ENCODE measurements at places on chromosomes 12 and 14.
A peak's percentile ranks its signal among the peaks of the same experiment; 100 is the strongest.

- no peak for DNase-seq
Observed at GRCh38 chr14:31677630-31678029, 116.4 kb downstream of the NUBPL start.

DNA sequence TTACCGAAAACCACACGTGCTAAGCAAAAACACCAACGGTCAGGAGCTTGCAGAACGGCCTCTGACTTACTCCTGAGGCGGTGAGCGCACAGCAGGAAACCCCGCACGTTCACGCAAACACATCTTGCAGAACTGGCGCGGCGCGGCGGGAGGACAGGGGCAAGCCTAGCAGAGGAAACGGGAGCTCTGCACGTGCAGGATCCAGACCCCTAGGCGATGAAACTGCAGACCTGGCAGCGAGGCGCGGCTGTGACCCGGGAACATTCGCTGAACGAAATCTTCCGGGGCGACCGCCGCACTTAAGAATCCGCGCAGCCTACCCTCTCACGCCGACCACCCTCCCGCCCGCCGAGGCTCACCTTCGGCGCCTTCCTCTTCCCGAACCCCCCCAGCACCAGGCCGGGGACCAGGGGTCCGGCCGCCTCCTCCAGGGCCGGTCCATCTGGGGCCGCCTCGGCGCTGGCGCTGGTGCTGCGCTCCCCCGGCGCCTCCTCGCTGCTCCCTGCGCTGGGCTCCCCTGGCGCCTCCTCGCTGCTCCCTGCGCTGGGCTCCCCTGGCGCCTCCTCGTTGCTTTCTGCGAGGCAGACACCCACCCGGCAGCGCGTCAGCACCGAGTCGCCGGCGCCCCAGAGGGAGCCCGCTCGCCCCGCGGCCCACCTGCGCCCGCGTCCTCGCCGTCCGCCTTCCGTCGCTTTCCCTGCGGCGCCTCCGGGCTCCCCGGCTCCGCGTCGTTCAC lies 615 bp downstream of the DDX51 start:
- no peak for DNase-seq

GRCh38 chr12:21618566-21618965 lies 13.9 kb upstream of the GYS2 start:
- DNase-seq, result no peak

DNA sequence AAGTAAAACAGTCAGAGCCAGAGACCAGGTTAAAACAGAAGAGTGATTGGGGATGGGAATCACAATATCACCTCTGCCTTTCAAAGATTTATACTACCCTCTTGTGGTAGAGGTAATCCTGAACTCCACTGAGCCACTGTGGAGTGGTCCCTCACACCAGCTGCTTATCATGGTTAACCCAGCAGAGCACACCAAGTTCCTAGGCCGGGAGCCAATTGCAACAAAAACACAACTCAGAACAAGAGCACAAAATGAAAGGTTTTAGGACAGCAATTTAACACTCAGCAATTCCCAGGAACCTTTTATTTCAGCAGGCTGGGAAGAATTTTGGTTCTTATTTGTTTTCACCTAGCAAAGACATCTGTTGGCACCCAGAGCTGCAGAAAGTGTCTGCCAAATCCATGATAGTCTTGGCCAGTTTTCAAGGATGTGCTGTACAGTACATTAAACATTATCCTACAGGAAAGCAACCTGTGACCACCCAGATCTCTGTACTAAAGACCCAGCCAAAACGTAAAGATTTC lies 220.5 kb upstream of the ATXN7L3B start:
- DNase-seq, result peak; percentile 5

DNA sequence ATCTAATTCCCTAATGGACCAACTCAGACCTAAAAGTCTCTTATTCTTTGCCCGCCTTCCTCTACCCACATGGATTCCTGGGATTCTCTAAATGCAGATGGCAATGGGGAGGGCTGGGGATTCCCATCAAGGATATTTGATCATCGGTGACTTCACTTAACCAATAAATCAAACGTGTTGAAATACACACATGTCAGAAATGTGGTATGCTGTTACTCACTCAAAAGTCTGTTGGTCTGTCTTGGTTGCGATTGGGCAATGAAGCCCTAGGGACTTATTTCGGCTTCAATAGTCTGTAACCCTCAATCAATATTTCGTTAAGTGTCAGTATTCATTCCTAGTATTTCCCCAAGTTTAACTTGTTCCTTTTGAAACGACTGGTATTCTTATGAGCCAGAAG lies 117.2 kb upstream of the DIO3 start:
- no peak for DNase-seq

GRCh38 chr12:8156416-8156815 lies 399 bp upstream of the ZNF705A start:
- DNase-seq, result no peak

- no peak for DNase-seq
Observed at GRCh38 chr12:66571361-66571915, 107.4 kb downstream of the GRIP1 start.

- DNase-seq, result no peak
Observed at GRCh38 chr12:3441435-3441834, 49.6 kb upstream of the PRMT8 start.

DNA sequence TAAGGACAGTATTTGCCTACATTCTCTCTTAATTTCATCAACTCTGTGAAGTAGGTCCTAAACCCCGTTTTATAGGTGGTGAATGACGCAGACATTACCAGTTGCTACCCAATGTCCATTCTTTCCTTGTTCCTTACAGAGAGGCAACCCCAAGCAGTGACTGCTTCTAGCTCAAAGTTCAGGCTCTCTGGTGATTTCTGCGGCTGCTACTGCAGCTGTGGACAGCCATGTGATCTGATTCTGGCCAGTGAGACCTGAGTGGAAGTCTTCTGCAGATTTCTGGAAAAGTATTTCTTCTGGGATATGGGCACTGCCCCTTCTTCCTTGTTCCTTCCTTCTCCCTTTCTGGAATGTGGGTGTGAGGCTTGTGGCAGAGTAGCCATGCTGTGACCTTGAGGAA lies 82.9 kb downstream of the ARF6 start:
- DNase-seq, result no peak

GRCh38 chr14:61520576-61520975 lies 174.7 kb upstream of the HIF1A start:
- no peak for DNase-seq

DNA sequence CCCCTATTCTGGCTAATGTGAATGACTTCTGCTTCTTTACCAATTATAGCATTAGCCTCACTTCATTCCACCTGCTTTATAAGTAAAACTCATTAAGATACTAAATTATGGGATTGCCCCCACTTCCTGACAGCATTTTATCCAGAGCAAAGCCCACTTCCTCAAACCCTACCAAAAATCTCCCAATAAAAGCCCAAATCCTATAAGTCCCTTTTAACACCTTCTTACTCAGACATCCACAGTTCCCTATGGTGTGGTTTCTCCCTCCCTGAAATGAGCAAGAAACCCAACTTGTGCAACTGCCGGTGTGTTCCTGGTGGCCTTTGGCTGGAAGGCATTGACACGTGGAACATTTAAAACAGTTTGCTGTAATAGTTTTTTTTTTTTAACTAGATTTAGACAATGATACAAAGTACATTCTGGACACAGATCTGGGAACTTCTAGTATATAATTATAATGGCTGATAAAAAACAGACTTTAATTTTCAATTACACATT lies 53.1 kb downstream of the BRMS1L start:
- DNase-seq, result no peak
